ENCODE measurements at places on chromosomes 12 and 14.

- DNase-seq: no peak
Measured at GRCh38 chr12:69467366-69467765, 2.8 kb upstream of the FRS2 start.

GRCh38 chr14:63174760-63175191 lies 29.5 kb upstream of the RHOJ start:
- DNase-seq: no peak

DNA sequence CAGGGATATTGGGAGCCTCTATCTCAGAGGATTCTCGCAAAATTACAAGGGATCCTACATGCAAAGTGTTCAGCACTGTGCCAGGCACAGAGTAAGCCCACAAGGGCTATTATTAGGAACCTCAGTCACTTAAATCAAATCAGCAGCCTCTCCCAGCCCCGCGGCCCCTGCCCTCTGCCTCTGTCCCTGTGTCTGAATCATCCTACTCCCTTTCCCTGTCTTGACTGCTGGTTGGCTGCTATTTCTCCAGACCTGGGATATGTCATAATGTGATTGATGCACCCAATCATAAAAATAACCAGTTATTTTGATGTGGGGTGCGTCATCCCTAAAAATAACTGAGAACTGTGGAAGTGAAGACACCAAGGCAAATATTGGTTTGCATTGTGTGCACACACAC lies 176.3 kb downstream of the KSR2 start:
- DNase-seq: no peak

GRCh38 chr12:30968211-30968610 lies 41.7 kb downstream of the TSPAN11 start:
- DNase-seq: no peak

GRCh38 chr12:120940799-120941198 lies 36.6 kb upstream of the SPPL3 start:
- DNase-seq: no peak

DNA sequence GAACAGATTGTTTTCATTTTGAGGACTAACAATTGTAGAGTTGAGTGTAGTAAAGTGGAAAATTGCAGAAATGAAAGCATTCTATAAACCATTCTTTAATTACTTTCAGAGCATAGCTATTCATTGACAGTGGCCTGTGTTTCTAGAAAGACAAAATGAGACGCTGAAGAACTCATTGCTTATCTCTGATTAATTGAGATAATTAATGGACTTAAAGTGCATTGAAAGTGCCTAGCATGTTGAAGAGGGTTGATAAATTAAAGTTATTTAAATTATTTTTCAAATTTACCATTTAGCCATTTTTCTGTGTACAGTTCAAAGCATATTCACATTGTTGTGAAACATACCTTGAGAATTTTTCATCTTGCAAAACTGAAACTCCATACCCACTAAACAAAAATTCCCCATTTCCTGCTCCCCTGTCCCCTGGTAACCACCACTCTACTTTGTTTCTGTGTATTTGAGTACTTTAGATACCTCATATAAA lies 57.4 kb downstream of the DAAM1 start:
- no peak for DNase-seq

DNA sequence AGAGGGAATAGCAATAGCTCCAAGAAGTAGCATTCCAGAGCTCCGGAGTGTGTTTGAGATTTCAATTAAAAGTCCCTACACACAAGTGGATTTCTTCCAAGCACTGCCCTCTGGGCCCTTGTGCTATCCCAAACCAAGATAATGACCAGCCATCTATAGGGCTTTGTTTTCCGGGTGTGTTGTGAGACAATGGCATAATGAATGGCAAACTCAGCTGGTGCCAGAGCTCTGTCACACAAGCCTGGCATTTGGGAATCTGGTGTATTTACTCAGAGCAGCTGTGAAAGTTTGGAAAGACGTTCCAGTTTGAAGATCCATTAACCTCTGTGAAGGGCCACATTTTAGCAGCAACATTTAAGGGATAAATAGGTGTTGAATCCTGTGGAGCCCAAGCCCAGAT lies 61.2 kb upstream of the TMTC2 start:
- DNase-seq: no peak

- DNase-seq: no peak
Measured at GRCh38 chr14:35470755-35471154, 63.2 kb upstream of the INSM2 start.

GRCh38 chr12:93790472-93791152 lies 113.4 kb downstream of the CRADD start:
- DNase-seq: peak; percentile 37

- no peak for DNase-seq
Measured at GRCh38 chr12:68013181-68013580, 23.9 kb downstream of the IFNG-AS1 start.

Data from CD4-positive, alpha-beta T cell treated with Interleukin-4 for 4 hours (primary cell).